ENCODE measurements at places on chromosomes 2 and 18.
A peak's percentile ranks its signal among the peaks of the same experiment; 100 is the strongest.

DNA sequence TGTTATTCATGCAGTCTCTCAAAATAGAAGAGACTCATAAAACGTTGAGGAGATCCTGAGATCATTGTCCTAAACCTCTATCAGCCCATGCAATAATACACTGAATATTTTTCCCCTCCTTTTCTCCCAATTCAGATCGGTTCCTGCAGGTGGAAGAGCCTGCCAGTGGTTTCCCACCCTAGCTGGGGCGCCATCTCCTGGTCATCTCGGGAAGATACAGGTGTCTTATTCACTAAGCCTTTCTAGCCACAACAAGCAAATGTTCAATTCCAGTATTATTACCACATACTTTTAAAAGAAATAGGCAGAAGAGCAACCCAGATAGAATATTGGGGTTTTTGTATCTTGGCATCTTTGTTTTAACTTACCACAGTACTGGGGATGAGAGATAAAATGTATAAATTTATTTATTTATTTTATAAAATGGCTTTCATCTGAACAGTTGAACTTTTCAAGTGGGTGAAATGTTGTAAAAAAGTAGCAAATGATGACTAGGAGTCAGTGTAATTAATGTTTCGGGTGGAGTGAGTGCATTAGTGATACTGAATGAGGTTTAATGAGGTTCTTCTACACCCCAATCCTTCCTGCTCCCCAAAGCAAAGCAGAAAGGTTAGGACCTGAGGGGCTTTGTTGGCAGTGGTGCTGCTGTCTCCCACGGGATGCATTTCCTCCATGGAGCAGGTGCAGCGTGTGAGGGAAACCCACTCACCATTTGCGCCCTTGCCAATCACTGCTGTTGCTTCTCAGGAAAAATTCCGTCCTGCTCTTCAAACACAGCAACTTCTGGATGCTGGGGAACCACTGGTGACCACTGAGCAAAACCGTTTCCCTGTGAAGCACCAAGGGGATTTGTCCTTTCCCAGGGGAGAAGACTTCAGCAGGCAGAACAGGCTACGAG is 147.1 kb upstream of the FHL2 start:
- peak; percentile 53 for DNase-seq
- no peak overlapping the region for H3K27ac ChIP-seq
- peaks cover 4% of the 10 kb centered on the region for H3K27me3 ChIP-seq
- peak overlapping the region; percentile 56 for H3K4me3 ChIP-seq
- H3K36me3 ChIP-seq, result no peaks in the 10 kb centered on the region

- no peaks in the 10 kb centered on the region for H3K36me3 ChIP-seq
- peaks cover 6% of the 10 kb centered on the region for H3K27me3 ChIP-seq
- no peak for DNase-seq
These were observed 25.0 kb downstream of the CYBRD1 start for GRCh38 chr2:171547256-171547655.

DNA sequence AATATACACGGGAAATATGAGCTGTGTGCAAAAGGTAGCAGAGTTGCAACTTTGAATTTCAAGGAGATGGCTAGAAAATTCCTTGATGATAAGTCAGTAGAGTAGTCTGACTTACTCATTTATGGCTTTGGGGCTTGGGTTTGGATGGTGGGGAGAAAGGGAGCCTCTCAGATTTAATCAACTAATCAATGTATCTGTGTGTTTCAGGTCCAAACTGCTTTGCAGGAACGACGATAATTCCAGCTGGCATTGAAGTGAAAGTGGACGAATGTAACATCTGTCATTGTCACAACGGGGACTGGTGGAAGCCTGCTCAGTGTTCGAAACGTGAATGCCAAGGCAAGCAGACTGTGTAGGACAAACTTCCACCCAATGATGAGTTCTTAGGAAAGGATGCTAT is 164.6 kb downstream of the VWC2L start:
- H3K27ac ChIP-seq, result no peak overlapping the region
- H3K27me3 ChIP-seq, result no peaks in the 10 kb centered on the region
- no peak overlapping the region for H3K4me3 ChIP-seq
- no peaks in the 10 kb centered on the region for H3K36me3 ChIP-seq
- DNase-seq, result no peak

- H3K36me3 ChIP-seq, result peaks cover 7% of the 10 kb centered on the region
- H3K27me3 ChIP-seq, result no peaks in the 10 kb centered on the region
- H3K27ac ChIP-seq, result no peak overlapping the region
- H3K4me3 ChIP-seq, result no peak overlapping the region
- no peaks in the 10 kb centered on the region for H3K4me1 ChIP-seq
These were observed 12.5 kb upstream of the ATIC start for GRCh38 chr2:215299337-215299859.

DNA sequence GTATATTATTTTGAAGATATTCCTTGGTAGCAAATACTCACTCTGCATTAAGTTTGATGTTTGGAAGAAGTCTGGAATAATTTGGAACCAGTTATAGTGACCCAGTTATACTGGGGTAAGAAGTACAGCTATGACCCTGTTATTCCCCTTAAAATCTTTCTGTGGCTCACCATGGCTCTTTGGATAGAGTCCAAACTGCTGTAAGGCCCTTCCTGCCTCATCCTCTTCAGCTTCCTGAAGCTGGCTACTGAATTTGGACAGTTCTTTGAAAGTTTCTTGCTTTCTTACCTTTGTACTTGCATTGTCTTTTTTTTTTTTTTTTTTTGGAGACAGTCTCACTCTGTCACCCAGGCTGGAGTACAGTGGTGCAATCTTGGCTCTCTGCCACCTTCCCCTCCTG is 85.6 kb downstream of the ABI2 start:
- no peak overlapping the region for H3K27ac ChIP-seq
- H3K36me3 ChIP-seq, result peaks cover 75% of the 10 kb centered on the region
- no peak for DNase-seq
- H3K4me1 ChIP-seq, result no peaks in the 10 kb centered on the region
- H3K27me3 ChIP-seq, result no peaks in the 10 kb centered on the region

DNA sequence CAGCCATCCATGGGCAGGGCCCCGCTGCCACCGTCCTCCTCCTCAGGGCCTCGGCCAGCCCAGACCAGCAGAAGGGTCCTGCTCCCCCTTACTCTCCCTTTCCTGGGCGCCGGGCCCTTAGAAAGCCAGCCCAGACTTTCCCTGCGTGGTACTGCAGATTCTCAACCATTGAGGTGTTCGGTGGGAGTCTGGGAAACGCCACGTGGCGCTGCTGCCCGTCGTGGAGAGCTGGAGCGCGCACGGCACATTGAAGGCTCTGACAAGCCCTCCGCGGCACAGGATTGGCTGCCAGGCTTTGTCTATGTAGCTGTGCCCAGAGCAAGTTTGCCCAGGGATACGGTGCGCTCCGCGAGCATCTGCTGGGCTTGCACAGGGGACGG is 10.4 kb upstream of the KLHL30 start:
- H3K27me3 ChIP-seq, result no peaks in the 10 kb centered on the region
- H3K36me3 ChIP-seq, result no peaks in the 10 kb centered on the region
- DNase-seq, result no peak
- H3K27ac ChIP-seq, result no peak overlapping the region

DNA sequence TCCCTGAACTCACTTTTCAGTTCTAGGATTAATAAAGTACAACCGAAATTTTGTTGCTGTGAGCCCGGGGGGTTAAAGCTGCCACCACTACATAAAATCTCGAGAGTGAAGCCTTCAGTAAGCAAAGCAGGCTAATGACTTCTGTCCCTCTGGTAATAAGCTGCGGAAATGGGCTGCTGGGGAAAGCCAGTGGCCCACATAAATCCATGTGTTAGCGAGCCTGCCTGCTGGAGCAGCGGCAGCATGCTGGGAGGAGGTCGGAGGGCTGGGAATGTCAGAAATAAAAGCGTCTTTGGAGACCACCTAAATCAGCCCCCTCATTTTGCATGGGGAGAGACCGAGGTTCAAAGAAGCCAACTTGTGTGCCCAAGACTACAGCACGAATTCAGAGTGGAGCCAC is 371.7 kb downstream of the TNS1 start:
- H3K4me1 ChIP-seq, result peaks cover 5% of the 10 kb centered on the region
- peaks cover 4% of the 10 kb centered on the region for H3K36me3 ChIP-seq
- no peak overlapping the region for H3K4me3 ChIP-seq
- no peak overlapping the region for H3K27ac ChIP-seq
- no peak for DNase-seq

DNA sequence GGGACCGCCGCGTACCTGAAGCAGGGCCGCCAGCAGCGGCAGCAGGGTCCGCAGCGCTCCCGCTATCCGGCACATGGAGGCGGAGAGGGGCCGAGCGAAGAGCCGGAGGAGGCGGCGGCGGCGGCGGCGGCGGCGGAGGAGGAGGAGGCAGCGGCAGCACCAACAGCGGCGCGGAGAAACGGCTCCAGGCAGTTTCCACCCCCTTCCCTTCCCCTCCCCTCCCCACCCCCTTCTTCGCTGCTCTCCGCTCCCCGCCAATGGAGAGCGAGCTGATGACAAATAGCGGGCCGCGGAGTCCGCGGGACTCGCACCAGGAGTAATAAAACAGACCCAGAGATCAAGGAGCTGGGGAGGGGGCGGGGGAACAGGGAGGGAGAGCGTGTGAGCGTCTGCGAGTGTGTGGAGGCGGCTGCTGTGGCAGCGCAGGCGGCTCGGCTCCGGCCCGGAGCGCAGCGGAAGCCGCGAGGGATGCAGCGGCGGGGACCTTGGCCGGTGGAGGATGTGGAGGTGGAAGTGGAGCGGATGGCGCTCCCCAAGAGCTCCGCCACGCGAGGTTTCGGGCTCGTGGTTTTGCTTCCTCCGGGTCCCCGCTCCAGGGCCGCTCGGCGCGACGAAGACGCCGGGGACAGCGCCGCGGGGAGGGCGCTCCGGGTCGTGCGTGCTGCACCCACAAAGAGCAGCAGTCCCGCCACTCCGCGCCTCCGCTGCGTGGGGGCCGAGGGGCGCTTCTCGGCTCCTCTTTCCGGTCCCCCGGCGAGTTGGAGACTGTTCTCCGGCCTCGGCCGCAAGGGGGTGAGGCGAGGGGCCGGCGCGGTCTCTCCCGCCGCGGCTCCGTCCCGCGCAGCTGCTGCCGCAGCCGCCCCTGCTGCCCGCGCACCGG is at the start of gene CDH2:
Gene CDH2, minus strand, starts transcription at position 183 of the 880 bp plus-strand sequence. Its CDS starts 108 bp downstream, at position 75.
- no peaks in the 10 kb centered on the region for H3K36me3 ChIP-seq
- peaks cover 53% of the 10 kb centered on the region for H3K27me3 ChIP-seq
- no peak within 1 kb of the TSS for H3K27ac ChIP-seq
- H3K4me3 ChIP-seq, result peak within 1 kb of the TSS; percentile 72
- DNase-seq, result no peak
- H3K4me1 ChIP-seq, result peaks cover 9% of the 10 kb centered on the region

DNA sequence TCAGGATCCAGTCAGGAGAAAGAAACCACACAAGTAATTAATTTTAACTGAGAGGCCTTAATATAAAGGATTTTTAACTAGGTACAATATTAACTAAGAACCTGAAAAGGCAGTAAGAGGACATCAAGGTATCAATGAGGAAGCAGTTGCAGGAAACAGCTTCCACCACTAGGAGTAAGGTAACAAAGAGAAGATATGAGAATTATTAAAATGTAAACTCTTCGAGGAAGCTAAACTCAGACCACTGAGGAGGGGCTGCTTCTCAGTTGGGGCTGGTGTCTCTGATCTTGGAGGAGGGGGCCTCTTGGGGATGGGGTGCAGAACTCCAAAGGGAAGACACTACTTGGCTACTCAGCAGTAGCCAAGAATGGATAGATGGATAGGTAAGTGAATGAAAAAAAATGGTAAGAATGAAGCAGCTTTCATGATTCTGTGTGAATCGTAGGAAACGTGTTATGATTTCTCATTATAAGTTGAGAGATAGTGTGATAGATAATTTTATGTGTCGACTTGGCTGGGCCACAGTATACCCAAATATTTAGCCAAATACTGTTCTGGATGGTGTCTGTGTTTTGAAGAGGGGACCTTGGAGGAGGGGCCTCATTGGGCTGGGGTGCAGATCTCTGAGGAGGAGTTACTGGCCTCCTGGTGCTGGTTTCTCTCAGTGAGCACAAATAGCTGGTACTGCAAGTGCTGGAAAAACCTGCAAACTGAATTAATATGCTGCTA is 547.7 kb upstream of the LRRTM1 start:
- H3K27ac ChIP-seq, result no peak overlapping the region
- H3K36me3 ChIP-seq, result peaks cover 4% of the 10 kb centered on the region

DNA sequence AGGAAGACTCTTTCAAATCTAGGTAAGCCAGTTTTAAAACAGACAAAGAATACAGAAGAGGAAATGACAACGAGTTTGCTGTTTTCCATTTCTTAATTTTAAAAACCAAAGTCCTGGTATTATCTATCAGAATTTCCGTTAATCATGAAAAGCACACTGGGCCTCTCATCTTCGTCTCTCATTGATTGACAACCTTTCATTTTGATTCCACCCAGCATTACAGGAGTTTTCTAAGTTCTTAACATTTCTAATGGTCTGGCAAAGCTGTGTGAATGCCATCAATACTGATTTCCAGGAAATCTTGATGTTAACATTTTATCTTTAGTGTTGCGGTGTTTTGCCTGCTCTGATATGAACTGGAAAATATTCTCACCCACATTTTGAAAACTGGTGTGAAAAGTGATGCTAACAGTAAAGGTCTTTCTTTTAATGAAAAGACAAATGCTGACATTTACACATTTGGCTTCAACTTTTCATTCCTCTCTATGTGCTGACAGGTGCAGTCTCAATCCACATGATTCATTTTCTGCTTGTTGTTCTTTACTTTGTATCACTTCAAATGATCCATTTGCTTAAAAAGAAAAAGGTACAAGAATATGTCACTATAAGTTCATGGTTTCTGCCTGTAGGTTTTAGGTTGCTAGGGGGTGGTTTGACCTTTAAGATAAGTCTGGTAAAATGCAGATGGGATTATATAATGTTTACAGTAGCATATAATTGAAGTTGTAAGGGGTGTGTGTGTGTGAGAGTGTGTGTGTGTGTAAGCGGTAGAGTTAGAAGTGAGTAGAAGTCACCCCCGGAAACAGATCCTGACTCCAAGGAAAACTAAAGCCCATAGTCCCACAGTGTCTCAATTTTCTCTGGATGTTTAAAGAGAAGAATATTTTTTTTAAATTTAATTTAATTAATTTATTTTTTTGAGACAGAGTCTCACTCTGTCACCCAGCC is 29.5 kb downstream of the SCYGR8 start:
- no peaks in the 10 kb centered on the region for H3K27me3 ChIP-seq
- no peak for DNase-seq
- no peak overlapping the region for H3K4me3 ChIP-seq
- H3K4me1 ChIP-seq, result no peaks in the 10 kb centered on the region

DNA sequence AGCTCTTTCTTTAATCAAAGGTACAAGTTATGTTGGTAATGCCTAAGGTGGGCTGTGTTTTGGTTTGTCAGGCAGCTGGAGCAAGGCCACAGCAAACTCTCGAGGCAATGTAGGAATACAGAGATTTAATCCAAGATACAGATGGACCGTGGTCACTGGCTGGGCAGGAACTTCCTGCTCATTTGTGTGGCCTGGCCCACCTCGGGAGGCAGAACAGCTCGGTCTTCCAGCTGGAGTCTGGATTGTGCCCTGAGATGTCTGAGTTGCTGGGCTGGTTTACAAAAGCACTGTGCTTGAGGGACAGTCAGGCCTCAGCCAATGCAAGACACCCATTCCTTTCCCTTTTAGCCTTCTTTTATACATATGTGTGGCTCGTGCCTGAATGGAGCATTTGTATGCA is 506.1 kb upstream of the SALL3 start:
- DNase-seq, result no peak
- no peak overlapping the region for H3K4me3 ChIP-seq
- no peaks in the 10 kb centered on the region for H3K36me3 ChIP-seq
- H3K27me3 ChIP-seq, result no peaks in the 10 kb centered on the region
- no peak overlapping the region for H3K27ac ChIP-seq

GRCh38 chr2:113755035-113755834 is 1.2 kb downstream of the SLC35F5 start:
- peaks cover 30% of the 10 kb centered on the region for H3K4me1 ChIP-seq
- DNase-seq, result no peak
- peak overlapping the region; percentile 98 for H3K4me3 ChIP-seq
- peak overlapping the region; percentile 100 for H3K27ac ChIP-seq
- H3K36me3 ChIP-seq, result peaks cover 24% of the 10 kb centered on the region

- H3K4me3 ChIP-seq, result no peak overlapping the region
- H3K27me3 ChIP-seq, result no peaks in the 10 kb centered on the region
- H3K27ac ChIP-seq, result no peak overlapping the region
- no peaks in the 10 kb centered on the region for H3K36me3 ChIP-seq
- no peaks in the 10 kb centered on the region for H3K4me1 ChIP-seq
These were observed 230.9 kb upstream of the ZSWIM2 start for GRCh38 chr2:187079901-187080300.
